Ovary (tissue), 10 donors: ENCODE measurements at places on chromosomes 3 and 15. TPM values are rescaled to one million over a fixed set of nuclear protein-coding genes. Genes with fewer than 3 reads are reported as not detected.

ZNF80 gene
- not detected for total RNA-seq

PLCH1 gene
- 0.30 TPM for total RNA-seq

PP2D1 gene
- not detected for total RNA-seq

PRR20G gene
- not detected for total RNA-seq

GOLGA8G gene
- not detected for total RNA-seq

ZBTB38 gene
- 78.7 TPM for total RNA-seq

IGF1R gene
- 83.0 TPM for total RNA-seq

EPB42 gene
- 0.66 TPM for total RNA-seq

ADPGK gene
- total RNA-seq, result 28.1 TPM

HERC2 gene
- total RNA-seq, result 48.0 TPM

ADIPOQ gene
- not detected for total RNA-seq

UROC1 gene
- not detected for total RNA-seq

SECISBP2L gene
- total RNA-seq, result 37.9 TPM

NR1I2 gene
- total RNA-seq, result 0.22 TPM

CAPN3 gene
- total RNA-seq, result 16.8 TPM

GHSR gene
- not detected for total RNA-seq

GRM7 gene
- 0.24 TPM for total RNA-seq

KCNMB3 gene
- 1.6 TPM for total RNA-seq

RPL22L1 gene
- 41.7 TPM for total RNA-seq

NME9 gene
- total RNA-seq, result 0.82 TPM

PPARG gene
- 32.4 TPM for total RNA-seq

SMARCC1 gene
- total RNA-seq, result 26.1 TPM

ZDHHC23 gene
- total RNA-seq, result 2.5 TPM

EAF2 gene
- 2.7 TPM for total RNA-seq

DNAJB11 gene
- total RNA-seq, result 22.3 TPM

ARPIN gene
- total RNA-seq, result 36.5 TPM

GRK7 gene
- 0.08 TPM for total RNA-seq

PLAAT1 gene
- total RNA-seq, result 0.62 TPM

NTRK3 gene
- 3.2 TPM for total RNA-seq

TNNC1 gene
- total RNA-seq, result 0.31 TPM

CCDC39 gene
- 1.7 TPM for total RNA-seq

GAP43 gene
- total RNA-seq, result not detected

ACSBG1 gene
- 0.33 TPM for total RNA-seq

MEX3B gene
- 3.1 TPM for total RNA-seq

LEKR1 gene
- total RNA-seq, result 1.5 TPM

TBC1D21 gene
- not detected for total RNA-seq

CYP11A1 gene
- 19.9 TPM for total RNA-seq

CATSPER2 gene
- 4.6 TPM for total RNA-seq

GOLGA6L10 gene
- 0.77 TPM for total RNA-seq

MNS1 gene
- total RNA-seq, result 3.0 TPM

NANOGP8 gene
- 1.8 TPM for total RNA-seq

RNF7 gene
- total RNA-seq, result 88.9 TPM

SEMA5B gene
- total RNA-seq, result 2.0 TPM

GOLGA6A gene
- not detected for total RNA-seq

SLC28A1 gene
- 0.15 TPM for total RNA-seq

CHST13 gene
- not detected for total RNA-seq

MAP2K1 gene
- 21.6 TPM for total RNA-seq

RPL29 gene
- 1,849 TPM for total RNA-seq

TP53BP1 gene
- 69.8 TPM for total RNA-seq
